ENCODE measurements at places on chromosomes 2 and 18.

- DNase-seq: no peak
These were observed 789.4 kb downstream of the LRP1B start for GRCh38 chr2:141341444-141341843.

- peak; percentile 10 for DNase-seq
These were observed 38.9 kb downstream of the RHOB start for GRCh38 chr2:20485612-20486388.

DNA sequence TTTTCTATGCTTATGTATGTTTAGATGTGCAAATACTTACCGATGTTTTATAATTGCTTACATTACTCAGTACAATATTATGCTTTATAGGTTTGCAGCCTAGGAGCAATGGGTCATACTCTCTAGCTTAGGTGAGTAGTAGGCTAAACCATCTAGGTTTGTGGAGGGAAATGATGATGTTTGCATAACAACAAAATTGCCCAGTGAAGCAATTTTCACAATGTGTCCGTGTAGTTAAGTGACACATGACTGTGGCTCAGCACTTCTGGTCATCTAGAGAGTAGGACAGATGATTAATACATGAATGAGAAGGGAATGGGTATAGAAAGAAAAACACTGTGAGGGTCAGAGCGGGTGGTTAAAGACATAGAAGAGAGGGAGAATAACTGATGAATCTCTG lies 2116.2 kb upstream of the PIK3C3 start:
- no peak for DNase-seq

DNA sequence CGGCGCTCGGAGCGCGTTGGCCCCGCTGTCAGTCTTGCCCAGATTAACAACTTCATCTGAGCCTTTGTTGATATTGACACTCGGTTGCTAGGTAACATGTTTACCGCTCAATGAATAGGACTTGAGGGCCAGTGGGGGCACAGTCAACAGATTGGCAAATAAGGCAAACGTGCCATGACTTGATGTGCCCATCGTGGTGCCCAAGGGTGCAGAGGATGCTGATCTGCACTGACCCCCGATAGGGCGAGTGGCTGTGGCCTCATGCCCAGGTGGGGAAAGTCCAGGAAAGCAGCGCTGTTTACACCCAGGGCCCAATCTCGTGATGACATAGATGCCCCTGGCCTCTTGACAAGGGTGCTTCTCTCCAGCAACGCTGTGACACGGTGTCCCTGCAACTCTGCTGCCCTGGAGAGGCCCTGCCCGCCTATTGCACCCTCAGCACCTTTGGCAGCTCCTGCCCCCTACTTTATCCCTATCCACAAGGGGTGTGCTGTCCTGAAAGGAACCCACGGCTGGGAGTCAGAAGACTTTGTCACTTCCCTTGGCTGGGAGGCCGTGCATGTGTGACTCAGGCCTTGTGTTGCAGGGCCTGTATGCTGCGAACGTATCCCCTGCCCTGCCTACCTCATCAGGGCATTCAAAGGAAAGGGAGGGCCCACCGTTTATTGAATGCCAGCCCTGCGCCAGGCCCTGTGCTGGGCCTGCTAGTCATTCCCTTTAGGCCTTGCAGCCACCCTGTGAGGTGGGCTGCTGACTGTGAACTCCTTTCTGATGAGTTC lies 158.0 kb downstream of the INHBB start:
- DNase-seq: no peak

DNA sequence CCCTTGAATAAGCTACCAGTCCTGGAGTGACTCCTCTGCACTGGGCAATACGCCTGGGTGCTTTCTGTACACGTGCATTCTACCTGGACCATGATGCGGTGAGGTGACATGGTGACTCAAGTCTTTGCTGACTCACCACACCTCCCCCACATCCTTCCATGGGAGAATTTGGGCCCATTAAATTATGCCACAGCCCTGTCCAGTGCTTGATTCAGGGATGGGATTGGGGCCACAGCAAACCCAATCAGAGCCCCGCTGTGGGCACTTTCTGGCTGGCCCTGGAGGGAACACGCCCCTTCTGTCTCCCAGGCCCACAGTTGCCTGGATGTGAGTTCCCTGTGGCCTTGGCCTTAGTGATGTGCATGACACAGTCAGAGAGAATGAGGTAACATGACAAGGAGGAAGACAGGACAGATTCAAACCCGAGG lies 86.9 kb downstream of the LRRC30 start:
- no peak for DNase-seq

DNA sequence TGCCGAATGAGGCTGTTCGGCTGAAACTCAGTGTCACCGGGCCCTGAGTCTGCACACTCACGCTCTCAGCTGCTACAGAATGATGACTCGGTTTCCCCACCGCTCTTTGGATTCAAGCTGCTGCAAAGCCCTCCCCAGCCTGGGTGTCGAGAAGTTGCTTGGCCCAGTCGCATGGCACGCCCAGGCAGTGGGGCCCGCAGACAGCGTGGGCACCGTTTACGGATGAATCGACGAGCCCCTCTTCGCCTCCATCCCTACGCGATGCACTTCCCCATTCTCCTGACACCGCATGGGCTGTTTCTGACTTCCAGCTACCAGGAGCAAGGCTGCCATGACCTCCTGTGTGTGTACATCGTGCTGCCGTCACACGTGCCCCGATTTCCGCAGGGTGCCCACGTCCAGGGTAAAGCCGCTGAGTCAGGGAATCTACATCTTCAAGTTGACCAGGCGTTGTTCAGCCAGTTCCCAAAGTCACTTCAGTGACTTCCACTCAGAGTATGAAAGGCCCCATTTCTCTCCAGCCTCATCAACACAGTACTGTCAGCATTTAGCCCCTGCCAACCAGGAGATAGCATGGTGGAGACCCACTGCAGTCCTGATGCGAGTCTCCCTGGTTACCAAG lies 60.3 kb upstream of the GPC1 start:
- DNase-seq: no peak

DNA sequence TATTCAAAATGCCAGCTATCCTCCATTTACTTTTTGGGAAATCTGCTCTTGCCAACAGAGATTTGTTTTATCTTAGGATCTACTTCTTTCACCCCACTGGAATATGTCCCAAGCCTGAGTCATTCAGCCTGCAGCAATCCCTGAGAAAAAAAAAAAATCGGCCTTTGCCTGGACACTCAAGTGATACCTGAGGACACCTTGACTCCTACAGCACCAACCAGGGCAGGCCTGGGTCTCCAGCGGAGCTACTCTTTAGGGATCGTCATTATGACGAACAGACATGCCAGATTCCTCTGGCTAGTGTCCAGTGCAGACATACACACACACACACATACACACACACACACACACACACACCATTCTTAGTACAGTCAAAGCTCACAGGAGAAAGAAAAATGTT lies 2.2 kb upstream of the UGT1A6 start:
- DNase-seq: no peak

DNA sequence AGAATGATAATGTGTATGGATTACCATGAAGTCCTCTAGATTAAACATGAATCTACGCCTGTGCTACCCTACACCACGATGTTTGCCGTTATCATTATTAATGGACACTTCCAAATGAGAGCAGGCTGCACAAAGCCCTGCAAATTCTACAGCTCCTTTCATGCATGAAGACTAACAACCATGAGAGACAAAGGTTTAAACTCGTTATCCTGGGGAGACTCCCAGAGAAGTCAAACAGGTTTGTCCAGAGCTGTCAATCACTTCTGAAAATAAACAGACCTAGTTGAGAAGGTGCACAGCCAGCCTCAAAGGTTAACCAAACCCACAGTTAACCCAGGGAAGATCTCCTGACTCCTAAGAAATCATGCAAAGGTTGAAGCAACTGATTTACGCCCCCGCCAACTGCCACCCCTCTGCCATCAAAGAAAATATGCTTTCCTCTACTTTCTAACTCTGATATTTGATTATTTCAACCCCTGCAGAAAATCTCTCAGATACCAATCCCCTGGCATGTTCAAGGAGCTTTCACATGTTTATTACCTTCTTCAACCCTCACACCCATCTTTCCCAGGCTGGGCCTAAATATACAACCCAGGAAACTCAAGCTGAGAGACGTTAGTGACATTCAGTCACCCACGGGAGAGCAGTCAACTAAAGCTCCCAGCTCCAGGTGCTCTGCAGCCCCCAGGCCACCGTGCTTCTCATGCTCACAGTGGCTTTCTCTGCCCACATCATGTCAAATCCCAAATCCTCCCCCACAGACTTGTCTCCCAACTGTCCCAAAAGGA lies 35.9 kb downstream of the MYO5B start:
- no peak for DNase-seq

DNA sequence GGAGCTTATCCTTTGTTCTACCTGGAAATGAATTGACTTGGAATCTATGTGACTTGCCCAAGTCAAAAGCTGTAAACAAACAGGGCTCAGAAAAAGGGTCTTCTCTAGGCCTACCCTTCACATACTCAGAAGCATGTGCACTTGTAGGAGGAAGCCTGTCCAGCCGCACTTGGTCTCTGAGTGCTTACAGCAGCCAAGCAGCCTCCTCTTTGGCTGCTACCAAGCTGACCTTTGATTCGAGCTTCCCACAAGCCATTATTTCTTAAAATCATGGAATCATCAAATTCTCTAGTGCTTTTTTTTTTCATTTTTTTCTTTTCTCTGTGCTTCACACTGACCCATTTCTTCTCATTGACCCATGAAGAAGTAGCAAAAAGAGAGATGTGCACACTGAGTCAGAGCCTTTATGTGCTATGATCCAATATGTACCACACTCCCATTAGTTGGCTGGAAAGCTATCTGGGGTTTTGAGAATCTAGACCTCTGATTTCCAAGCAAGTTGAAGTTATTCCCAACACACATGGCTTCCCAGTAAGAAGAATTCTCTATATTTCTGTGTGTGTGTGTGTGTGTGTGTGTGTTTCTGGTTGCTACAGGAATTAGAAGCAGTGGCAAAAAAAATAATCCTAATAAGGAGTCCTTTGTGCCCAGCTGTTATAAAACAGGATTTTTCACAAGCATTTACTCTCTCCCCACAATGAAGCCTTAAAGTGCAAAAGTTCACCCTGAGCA lies 550.3 kb upstream of the TNP1 start:
- no peak for DNase-seq

DNA sequence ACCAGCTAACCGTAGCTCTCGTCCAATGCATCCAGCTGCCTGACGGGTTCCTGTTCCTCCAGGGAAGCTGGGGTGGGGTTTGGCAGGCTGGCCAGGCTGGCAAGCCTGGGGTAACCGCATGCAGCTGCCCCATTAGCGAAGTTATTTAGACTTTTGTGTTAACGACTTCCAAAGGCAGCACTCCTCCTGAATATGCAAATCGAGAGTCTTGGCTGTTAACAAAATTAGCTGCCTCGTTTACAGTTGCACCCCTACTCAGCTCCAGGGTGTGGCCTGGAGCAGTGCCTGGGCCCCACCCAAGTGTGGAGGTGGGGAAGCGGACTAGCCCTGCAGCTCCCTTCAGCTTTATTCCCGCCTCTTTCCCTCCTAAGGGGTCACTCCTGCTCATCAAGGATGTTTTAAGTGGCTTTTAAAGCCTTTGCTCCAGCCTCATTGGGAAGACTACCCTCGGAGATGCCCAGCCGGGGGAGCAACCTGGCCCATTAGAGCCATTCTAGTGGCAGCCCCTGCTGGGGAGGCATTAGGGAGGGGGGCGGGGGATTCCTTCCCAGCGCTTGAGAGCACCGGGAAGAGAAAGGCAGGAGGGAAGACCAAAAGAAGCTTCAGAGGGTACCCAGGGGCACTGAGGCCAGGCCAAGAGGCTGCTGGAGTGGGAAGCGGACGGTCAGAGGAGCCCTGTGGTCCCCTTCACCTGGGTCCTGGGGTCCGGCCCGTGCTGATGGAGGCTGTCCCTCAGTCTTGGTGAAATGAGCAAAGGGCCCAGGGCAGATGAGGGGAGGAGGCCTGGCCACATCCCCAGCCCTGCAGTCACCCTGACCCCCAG lies 204.1 kb downstream of the CELF4 start:
- no peak for DNase-seq

DNA sequence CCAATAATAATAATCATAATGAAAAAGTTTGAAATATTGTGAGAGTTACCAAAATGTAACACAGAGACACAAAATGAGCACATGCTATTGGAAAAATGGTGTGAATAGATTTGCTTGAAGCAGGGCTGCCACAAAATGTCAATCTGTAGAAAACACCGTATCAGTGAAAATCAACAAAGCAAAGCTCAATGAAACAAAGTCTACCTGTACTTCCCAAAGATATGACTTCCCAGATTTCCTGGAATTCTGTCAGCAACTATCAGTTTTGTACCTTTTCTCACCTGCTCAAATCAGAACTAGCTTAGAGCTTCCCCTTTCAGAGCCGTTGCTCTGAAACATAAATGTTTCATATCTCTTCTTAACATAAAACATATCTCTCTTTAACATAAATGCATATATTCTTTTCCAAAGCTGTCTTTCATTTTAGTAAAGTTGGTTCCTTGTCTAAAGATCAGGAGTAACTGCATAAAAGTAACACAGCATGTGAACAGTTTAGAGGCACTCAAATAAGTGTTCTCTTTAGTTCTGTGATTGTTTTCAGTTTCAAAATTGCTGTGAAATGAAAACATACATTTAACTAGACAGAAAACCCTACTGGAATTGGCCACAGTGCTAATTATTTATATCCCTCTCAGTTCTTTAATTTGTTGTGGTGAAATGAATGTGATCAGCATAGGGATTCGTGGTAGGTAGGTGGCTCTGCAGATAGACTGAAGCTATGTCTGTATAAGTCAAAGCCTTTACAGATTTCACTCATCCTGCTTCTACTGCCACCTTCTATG lies 262.5 kb downstream of the KCNJ3 start:
- no peak for DNase-seq

DNA sequence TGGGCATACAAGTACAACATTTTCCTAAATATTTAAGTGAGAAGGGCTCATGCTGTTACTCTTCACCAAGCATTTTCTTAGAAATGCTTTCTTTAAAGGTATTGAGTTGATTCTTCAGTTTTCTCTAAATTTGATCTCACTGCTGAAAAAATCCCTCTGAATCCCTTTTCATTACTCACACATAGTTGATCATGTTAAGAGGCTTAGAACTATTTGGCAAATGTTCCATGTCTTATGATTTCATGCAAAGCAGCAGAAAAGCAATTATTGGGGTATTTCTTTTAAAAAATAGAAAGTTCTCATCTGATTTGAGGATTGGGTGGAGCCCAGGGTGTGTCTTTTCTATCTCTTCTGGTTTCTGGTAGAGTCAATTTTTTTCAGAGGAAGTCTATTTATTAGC lies 1079.8 kb upstream of the ZEB2 start:
- no peak for DNase-seq

GRCh38 chr18:74221081-74221480 lies 70.7 kb downstream of the CYB5A start:
- DNase-seq: no peak

DNA sequence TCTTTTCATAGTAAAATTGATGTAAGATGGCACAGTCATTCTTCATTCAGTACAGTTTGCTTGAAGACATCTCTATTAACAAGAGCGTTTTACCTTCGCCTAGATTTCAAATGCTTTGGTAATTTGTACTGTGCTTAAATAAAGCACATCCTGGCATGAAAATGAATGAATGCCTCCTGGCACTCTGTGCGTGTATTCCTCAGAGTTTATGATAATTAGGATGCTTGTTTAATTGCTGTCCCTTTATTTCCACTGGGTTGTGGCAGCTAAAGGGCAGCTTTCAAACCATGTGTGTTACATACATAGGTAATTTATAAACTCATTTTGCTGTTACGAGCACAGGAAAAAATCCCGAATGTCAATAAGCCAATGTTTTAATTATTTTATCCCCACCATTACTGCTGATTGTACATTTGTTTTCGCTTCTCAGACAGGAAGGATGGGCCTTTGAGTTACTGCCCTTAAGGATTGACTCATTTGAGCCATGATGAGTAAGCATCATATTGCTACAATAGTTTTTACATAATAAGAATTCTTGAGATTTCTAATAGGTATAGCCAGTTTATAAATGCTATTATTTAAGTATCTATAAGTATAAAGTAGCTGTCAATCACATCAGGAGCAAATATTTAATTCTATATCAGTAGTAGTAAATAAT lies 516.5 kb downstream of the XIRP2 start:
- DNase-seq: no peak

- DNase-seq: no peak
These were observed 49.8 kb upstream of the COBLL1 start for GRCh38 chr2:164891460-164891859.

All from upper lobe of left lung (tissue), 6 donors.